ENCODE measurements at places on chromosomes 11 and 22.
A peak's percentile ranks its signal among the peaks of the same experiment; 100 is the strongest.

DNA sequence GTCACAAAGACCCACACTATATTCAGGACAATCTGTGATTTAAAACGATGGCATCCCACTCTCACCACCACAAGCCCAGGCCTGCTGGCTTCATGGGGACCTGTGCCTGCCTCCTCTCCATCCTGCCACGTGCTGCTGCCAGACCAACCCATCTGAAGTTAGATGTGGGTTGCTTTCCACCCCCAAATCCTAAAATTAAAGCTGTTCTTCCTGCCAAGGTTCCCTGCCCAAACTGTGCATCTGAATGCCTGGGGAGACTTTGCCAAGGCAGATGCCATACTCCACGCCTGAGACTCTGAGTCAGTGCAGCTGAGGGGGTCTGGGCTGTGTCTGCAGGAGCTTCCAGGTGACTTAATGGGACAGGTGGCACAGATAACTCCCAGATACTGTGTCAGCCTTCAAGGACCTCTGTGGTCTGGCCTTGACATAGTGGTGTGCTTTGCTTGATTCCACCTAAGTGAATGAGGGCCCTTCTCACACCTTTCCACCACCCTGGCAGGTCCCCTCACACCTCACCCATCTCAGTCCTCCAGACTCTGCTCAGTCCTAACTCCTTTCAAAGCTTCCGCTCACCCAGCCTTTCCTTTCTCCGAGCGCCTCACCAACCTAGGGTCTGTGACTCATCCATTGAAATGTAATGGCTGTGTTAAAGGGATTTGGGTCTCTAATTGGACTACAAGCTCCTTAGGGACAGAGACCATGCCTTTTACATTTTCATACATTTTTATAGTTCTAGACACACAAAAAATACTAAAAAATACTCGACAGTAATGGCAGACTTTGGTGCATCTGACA lies 18.6 kb downstream of the ADAMTS8 start:
- no peak for DNase-seq

DNA sequence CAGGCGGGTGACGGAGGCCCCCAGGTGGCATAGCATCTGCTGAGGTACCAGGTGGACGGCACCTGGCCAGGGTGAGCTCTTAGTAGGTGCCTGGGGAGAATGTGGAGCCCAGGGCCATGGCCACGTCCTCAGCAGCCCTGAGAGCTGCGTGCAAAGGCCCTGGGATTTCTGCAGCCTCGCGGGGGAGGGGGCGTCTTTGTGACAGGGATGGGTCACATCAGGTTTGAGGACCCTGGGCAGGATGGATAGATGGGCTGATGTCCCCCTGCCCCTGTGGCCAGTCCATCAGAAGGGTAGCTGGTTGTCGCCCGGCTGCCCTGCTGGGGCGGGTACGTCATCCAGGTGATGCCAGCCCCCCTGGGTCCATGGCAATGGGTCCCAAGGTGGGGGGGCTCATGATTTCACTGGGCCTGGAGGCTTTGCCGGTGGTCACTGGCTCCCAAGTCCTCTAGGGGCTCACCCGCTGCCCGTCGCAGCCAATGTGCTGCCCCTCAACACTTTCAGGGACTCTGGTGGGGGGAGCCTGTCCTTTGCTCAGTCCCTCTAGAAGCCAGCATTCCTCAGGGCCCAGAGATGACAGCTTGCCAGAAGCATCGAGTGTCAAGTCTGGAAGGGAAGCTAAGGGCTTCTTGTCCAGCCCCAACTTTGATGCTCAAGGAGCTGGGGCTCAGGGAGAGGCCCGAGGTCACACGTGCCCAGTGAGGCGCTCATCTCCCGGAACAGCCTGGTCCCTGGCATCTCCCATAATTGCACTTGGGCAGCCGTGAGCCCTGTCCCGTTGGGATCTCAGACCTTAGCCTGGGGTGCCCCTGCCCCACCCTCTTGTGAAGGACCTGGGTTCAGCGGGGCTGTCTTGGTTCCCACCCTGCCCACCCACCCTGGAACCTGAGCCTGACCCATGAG lies 777 bp downstream of the TBX10 start:
- no peak for DNase-seq

DNA sequence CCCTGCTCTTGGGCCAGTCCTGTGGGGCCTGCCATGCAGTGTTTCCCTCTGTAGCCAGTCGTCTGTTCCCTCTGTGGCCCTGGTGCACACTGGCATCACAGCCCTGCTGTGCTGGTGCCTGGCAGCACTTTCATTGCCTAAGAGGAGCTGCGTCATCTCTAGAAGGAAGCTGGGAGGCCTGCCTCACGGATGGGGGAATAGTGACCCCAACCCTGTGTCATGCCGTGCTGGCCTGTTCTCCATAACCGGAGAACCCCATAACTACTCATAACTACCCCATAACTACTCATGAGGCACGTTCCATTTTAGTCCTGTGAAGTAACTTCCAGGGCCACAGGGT lies 14.0 kb downstream of the RAB36 start:
- no peak for DNase-seq

- no peak for DNase-seq
Observed at GRCh38 chr22:17102297-17102667, 17.5 kb downstream of the IL17RA start.

- DNase-seq, result no peak
Observed at GRCh38 chr11:59562292-59562691, 51.0 kb downstream of the OR4D9 start.

GRCh38 chr11:46112961-46113607 lies 8.2 kb downstream of the PHF21A start:
- peak; percentile 52 for DNase-seq

DNA sequence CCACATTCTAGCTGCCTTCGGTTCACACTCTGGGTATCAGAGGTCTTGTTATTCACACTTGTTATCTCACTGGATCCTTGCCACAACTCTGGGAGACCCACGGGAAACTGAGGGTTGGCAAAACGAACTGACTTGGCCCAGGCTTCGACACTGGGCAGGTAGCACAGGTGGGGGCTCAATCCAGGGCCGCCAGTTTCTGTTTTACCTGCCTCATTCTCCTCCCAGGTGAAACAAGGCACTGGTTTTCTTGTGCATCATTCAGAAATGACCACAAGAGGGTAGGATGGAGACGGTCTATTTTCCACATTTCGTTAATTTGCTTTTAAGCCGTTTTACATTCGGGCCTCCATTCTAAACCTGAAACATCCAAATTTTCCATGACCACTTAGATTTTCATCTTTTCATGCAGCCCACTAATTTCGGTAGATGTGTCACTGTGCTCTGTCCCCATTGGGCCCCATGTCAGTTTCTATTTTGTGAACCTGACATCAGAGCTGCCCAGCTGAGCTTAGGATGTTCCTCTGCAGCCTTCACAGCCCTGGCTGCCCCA lies 108.1 kb downstream of the KIAA1671 start:
- DNase-seq, result no peak

- no peak for DNase-seq
Observed at GRCh38 chr22:43092085-43092484, 2.9 kb upstream of the TTLL1 start.

- DNase-seq, result no peak
Observed at GRCh38 chr11:1387961-1388762, 1.6 kb upstream of the BRSK2 start.

DNA sequence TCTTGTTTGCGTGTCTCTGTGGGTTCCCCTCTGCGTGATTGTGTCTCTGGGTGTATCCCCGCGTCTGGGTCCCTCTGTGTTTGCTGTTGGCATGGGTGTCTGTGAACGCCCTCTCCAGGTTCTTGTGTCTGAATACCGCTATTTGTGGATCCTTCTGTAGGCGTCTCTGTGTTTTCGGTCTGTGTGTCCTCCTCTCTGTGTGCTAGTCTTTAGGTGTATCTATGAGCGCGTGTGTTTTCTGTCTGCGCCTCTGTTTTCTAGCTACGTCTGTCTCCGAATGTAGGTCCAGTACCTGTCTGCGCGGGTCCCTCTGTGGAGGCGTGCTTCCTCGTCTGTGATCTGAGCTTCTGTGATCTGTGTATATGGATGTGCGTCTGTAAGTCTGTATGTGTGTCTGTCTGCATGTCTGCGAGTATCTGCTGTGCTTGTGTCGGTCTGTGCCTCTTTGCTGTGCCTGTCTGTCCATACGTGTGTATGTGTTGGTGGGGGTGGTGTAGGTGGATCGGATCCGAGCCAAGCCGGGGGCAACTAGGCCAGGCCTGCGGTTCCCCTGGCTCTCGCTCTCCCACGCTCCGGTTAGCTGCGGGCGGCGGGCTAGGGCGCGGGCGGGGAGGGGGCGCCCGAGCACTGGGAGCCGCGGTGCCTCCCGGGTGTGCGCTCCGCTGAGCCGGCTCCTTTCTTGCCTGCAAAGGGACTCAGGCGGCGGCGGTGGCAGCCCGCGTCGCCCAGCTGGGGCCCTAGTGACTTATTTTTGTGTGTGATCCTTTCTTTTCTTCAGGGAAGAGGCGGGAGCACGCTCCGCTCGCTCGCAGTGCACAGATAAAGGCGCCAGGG lies 105.3 kb upstream of the E2F8 start:
- DNase-seq, result no peak

GRCh38 chr11:6321961-6322362 lies 1.7 kb upstream of the CAVIN3 start:
- DNase-seq, result no peak

DNA sequence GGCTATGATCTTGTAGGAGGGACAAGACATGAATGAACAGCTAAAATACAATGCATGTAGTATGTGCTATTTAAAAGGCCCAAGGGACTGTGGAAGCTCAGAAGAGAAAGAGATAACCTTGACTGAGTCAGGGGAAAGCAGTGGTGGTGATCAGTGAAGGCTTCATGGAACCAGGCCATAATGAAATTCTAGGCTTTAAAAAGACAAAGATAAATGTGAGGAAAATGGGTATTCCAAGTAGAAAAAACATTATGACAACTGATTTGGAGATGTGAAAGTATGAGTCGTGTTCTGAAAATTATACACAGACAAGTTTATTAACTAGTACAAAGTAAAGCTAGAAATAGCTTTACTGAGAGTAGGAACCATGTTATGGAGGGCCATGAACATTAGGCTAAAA lies 189.8 kb downstream of the SOX6 start:
- DNase-seq, result no peak

- no peak for DNase-seq
Observed at GRCh38 chr11:106426696-106427095, 349.2 kb downstream of the AASDHPPT start.

DNA sequence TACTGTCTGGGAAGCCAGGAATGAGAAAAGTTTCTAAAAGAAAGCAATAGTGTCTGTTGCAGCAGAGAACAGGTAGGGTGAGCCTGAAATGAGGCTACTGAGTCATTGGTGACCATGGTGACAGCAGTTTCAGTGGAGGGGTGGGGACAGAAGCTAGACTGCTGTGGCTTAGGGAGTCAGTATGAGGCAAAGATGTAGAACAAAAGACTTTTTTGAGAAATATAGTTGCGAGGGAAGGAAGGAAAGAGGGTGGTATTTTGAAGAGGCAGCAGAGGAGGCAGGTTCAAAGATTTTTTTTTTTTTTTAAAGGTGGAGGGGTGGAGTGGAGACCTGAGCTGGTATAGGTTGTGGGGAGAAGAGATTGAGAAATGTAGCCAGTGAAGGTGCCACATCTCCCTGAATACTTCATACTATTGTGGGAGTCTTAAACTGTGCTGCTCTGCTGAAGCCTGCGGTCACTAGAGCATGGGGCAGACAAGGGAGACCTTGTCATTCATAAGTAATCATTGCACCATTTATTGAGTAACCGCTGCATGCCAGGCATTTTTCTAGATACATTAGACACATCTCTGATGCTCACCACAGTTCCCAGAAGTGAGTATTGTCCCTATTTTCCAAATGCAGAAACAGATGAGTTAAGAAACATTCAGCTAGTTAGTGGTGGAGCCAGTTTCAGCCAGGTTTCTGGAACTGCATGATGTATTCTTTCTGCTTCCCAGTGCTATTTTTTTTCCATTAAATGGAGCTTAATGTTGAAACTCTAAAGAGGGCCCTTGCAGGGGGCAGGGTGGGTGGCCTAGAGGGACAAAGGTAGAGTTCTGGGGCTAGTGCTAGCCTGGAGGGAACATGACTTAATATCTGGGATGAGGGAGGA lies 49.9 kb downstream of the STIM1 start:
- DNase-seq, result no peak

DNA sequence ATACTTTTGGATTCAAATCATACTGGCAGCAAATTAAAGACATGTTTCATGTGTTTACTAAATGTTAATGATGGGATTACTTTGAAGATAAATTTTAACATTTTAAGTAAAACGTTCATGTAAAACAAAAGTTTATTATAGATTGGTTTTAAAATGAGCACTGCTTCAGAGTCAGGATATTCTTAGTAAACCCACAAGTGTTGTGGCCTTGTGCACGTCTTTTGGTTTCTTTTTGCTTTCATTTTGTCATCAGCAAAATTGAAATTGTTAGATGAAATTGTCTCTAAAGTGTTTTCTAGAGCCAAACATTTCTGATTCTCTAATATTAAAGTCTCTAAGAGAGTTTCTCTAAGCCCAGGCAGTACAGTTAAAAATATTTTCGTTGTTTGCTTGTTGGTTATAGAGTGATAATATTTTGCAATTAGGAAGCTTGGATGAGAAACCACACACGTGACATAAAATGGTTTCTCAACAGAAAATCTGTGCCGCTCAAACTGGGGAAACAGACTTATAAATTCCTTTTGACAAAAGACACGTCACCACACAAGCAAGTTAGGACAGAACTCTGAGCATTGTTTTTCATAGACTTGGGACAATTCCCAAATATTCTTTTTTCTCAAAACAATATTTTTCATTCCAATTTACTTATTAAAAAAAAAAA lies 164.4 kb downstream of the TEAD1 start:
- DNase-seq, result no peak

- no peak for DNase-seq
Observed at GRCh38 chr22:29977107-29977506, 94.1 kb downstream of the MTMR3 start.

DNA sequence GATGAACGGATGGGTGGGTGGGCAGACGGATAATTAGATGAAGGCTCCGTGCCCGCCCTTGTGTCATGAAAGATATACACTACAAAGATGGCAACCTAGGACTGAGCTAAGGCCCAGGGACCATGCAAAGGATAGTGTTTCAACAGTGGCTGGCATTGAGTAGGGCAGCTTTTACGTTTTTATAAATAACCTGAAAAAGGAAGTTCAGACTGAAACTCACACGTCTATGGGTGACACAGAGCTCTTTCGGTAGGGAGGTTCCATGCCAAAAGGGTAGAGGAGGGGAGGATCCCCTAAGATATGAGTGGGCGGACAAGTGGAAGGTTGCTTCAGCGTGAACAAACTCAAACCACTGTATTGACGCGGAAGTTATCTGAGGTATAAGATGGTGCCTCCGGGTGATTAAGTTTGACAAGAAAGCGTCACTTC lies 90.5 kb downstream of the UBASH3B start:
- DNase-seq, result no peak

GRCh38 chr22:43745411-43745770 lies 66.7 kb downstream of the EFCAB6 start:
- DNase-seq, result no peak
